ENCODE measurements at places on chromosomes 1 and 21.
A peak's percentile ranks its signal among the peaks of the same experiment; 100 is the strongest.

DNA sequence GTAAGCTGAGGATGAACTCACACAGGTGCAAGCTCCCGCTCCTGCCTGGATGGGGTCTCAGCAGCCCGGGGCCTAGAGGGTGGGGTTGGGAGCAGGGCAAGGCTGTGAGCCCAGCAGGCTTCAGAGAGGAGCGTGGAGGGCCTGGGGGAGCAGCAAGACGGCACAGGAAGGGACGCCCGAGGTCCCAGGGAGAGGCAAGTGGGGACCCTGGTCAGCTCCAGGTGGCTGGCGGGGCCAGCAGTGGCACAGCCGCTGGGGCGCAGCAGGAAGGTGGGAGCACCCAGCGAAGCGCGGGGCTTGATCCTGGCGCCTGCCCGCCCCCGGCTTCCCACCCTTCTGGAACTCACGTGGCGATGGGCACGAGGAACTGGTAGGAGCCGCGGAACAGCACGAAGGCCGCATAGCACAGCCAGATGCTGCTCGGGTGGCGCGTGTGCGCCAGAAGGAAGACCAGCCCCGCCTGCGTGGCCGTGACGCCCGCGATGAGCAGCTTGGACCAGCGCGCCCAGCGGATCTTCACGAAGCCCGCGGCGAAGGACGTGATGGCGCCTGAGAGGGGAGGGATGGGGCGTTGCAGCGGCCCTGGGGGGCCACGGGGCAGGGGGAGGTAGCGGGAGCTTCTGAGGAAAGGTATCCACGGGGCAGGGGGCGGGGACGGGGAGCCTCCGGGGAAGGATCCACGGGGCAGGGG, 11.7 kb downstream of the SLC19A1 start:
- no peak for DNase-seq

GRCh38 chr1:26581287-26581651, 51.7 kb downstream of the RPS6KA1 start:
- DNase-seq, result no peak

- peak; percentile 7 for DNase-seq
Observed at GRCh38 chr1:165444897-165445370, at the start of gene RXRG. Gene RXRG, minus strand, starts transcription at chr1:165445126. Its CDS starts 233 bp downstream, at chr1:165444893.

- no peak for DNase-seq
Observed at GRCh38 chr1:246139745-246140182, 367.3 kb downstream of the SMYD3 start.

- DNase-seq, result no peak
Observed at GRCh38 chr1:167369175-167369574, 148.5 kb downstream of the POU2F1 start.

- no peak for DNase-seq
Observed at GRCh38 chr1:102715150-102715549, 393.2 kb downstream of the COL11A1 start.

GRCh38 chr1:30242722-30243457, 480.5 kb downstream of the MATN1 start:
- no peak for DNase-seq

GRCh38 chr1:47678464-47678980, 240.7 kb downstream of the FOXD2 start:
- no peak for DNase-seq

DNA sequence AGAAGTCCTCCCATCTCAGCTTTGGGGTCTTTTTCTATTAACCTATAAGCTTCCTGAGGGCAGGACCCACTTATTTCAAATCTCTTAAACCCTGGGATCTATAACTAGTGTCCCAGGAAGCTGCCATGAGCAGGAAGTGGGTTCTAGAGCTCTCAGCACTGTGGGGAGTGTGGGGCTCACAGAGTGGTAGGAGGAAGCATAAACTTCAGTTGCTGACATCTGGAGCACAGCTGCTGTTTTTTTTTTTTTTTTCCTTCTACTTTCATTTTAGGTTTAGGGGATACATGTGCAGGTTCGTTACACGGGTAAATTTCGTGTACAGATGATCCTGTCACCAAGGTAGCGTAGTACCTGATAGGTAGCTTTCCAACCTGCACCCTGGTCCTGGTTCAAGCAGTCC, 59.3 kb downstream of the AK4 start:
- no peak for DNase-seq

DNA sequence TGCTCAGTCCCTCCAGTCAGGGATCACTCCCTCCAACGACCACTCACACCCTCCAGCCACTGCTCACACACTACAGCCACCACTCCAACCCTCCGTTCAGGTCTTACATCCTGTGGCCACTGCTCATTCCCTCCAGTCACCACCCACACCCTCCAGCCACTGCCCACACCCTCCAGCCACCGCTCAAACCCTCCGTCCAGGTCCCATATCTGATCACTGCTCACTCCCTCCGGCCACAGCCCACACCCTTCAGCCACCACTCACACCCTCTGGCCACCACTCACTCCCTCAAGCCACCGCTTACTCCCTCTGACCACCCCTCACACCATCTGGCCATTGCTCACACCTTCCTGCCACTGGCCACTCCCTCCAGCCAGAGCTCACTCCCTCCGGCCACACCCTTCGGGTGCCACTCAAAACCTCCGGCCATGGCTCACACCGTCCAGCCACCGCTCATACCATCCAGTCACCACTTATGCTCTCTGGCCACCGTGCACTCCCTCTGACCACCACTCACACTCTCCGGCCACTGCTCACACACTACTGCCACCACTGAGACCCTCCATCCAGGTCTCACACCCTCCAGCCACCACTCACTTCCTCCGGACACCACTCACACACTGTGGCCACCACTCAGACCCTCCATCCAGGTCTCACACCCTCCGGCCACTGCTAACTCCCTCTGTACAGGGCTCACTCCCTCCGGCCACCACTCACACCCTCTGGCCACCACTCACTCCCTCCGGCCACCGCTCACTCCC, 4.7 kb upstream of the TFF1 start:
- no peak for DNase-seq

DNA sequence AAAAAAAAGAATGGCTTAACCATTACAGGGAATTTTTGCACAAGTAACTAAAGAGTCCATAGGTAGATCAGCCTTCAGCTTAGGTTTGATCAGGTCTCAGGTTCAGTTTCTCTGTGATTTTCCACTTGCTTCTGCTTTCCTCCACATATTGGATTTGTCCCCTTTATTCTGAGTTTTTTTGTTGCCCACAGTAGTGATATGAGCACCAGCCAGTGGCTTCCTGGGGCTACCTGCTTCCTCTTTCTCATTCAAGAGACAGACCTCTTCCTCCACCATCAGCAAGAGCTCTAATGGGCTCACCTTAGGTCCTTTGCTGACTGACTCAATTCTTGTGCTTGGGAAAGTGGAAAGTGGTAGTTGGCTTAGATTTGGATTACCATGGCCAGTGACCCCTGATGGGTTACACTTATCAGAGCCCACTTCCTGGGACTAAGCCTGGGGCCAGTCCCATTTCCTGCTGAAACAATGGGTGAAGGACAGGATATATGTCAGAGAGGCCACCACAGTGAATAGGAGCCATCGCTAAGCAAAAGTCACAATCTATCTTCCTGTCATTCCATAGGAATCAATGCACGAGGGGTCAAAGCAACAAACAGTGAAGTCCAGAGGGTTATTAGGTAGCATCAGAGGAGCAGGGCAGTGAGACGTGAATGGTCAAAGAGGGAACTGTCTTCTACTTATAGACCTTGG, 12.8 kb upstream of the PLA2G2E start:
- no peak for DNase-seq

- DNase-seq, result no peak
Observed at GRCh38 chr1:24124980-24125379, 13.0 kb upstream of the MYOM3 start.

DNA sequence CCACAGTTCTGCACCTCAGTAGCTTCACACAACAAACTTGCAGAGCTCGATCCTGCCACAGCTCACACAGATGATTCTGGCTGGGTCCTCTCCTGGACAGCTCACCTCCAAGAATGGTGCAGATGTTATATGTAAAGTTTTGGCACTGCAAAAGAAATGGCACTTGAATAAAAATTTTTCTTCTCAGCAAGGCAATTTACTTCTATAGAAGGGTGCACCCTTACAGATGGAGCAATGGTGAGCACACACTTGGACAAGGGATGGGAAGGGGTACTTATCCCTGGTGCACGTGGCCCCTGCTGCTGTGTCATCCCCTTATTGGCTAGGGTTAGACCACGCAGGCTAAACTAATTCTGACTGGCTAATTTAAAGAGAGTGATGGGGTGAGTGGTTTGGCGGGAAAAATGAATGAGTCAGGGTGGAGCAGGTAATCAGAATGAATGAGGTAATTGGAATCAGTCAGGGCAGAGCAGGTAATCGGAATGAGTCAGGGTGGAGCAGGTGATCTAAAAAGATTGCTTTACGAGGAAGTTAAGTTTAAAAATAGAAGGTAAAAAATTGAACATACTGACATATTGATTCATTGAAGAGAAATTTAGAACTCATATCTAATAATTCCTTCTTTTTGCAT, 12.0 kb upstream of the AADACL3 start:
- no peak for DNase-seq

DNA sequence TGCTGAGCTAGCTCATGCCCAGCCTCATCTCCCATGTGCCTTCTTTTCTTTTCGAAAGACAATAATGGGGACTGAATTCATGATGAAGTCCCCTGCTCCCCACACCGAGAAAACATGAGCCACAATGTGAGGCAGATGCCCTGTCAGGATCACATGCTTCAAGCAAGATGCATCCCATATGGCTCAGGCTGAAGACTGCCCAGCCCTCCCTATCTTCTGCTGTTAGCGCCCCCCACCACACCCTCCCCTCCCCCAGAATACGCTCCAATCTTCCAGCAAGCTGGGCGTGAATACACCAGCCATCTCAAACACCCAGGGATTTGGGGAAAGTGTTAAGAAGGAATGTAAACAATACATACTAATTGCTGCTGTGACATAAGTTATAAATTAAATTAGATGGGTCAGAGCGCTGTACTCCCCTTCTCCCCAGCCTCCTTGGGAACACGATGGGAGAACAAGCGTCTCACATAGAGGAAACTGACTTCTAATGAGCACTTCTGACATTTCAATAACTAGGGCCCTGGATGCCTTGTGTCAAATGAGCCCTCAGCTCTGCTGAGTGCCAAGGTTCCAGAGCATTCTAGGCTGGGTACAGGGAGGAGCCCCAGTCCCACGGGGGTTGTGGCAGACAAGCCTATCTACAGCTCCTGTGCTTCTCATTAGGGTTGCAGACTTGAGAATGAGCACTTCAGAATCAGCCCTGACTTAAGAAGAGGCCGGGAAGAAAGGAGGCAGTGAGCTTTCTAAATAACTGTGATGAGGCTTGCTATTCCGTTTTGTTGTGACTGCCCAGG, 55.6 kb downstream of the TNR start:
- DNase-seq, result no peak

GRCh38 chr1:10051656-10052055, 18.9 kb downstream of the UBE4B start:
- no peak for DNase-seq

DNA sequence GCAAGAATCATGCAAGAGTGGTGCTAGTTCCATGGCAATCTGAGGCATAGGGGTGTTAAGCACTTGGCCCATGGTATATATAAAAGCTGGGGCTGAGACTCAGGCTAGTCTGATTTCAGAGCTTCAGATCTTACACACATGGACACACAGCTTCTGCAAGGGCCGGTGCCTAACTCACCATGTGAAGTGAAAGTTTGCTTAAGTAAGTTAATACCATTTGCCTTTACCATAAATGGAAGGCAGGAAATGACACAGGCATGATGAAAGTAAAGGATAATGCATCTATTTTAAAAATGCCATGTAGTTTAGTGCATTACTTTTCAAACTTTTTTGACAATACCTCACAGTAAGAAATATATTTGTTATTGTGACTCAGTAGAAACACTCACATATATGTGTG, 122.6 kb downstream of the KCNJ6 start:
- peak; percentile 8 for DNase-seq

- DNase-seq, result no peak
Observed at GRCh38 chr1:6071219-6071618, 25.5 kb downstream of the KCNAB2 start.
